Thyroid gland (tissue), 4 donors: ENCODE measurements at places on chromosomes 5 and 9. TPM values are rescaled to one million over a fixed set of nuclear protein-coding genes. Genes with fewer than 3 reads are reported as not detected.

The LCN6 gene
- total RNA-seq: 6.9 TPM

The CA9 gene
- not detected for total RNA-seq

The PFN3 gene
- total RNA-seq: not detected

The PCDHGB5 gene
- total RNA-seq: 21.2 TPM

GRCh38 chr9:4077499-4078102, 222.3 kb downstream of the GLIS3 start:
- H3K4me1 ChIP-seq: peaks cover 14% of the 10 kb centered on the region
- DNase-seq: peak; percentile 83
- no peak overlapping the region for H3K27ac ChIP-seq
- no peaks in the 10 kb centered on the region for H3K36me3 ChIP-seq

GRCh38 chr9:126451316-126451885, 124.8 kb downstream of the MVB12B start:
- H3K36me3 ChIP-seq: no peaks in the 10 kb centered on the region
- no peaks in the 10 kb centered on the region for H3K27me3 ChIP-seq
- no peak for DNase-seq
- no peak overlapping the region for H3K27ac ChIP-seq

DNA sequence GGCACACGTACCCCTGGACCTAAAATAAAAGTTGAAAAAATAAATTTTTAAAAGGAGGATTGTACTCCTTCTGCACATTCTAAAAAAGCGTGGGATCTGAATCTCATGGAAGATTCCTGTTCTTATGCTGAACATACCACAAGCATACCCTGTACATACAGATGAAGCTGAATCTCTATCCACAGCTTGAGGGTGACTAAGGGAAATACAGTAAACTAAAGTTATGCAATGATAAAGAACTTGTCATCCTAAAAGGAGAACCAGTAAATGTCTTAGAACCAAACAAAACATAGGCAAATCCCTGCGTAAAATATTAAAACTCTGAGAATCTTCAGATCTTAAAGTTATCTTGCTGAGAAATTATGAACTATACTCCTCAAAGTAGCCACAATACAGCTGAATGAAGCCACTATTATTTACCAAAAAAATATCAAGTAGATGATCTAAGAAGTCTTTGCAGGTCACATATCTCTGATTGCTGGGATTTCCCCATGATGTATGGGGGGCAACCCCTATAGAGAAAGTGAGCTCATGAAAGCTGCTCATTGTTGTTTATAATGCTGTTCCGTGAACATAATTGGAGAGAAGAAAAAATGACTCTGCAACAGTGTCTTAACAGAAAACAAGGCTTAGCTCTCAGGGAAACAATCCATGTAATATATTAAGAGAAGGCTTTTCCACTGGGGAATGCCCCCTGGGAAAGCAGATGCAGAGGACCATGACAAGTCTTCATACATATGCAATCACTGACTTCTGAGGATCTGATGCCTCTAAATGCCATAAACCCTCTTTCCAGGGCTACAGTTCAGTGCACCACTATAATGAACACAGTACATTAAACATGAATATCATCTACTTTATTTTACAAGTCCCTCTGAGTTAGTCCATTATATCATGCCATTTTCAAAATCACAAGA, 210.1 kb downstream of the EPB41L4A start:
- H3K27me3 ChIP-seq: no peaks in the 10 kb centered on the region
- no peak overlapping the region for H3K27ac ChIP-seq
- H3K36me3 ChIP-seq: no peaks in the 10 kb centered on the region
- no peak for DNase-seq
- no peak overlapping the region for H3K4me3 ChIP-seq
- no peaks in the 10 kb centered on the region for H3K4me1 ChIP-seq

DNA sequence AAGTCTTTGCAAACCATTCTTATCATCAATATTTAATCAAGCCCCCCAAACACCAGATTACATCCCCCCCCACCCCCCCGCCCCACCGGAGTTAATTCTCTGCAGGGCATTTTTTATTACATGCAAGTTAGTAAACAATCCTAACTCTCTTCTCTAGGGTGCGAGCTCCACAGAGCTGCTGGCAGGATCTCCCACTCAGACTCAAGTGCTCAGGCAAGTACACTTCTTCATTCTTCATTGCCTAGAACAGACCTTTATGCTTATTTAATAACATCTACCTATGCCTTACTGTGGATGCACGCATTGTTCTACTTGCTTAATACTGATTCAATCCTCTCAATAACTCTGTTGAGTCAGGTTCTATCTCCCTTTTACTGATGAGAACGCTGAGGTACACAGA, 9.9 kb downstream of the SAXO1 start:
- no peaks in the 10 kb centered on the region for H3K27me3 ChIP-seq
- H3K36me3 ChIP-seq: no peaks in the 10 kb centered on the region
- peaks cover 6% of the 10 kb centered on the region for H3K4me1 ChIP-seq
- peak; percentile 33 for DNase-seq

GRCh38 chr5:172689801-172690200, 48.7 kb downstream of the NEURL1B start:
- H3K27me3 ChIP-seq: no peaks in the 10 kb centered on the region
- H3K27ac ChIP-seq: peak overlapping the region; percentile 30
- peaks cover 8% of the 10 kb centered on the region for H3K4me1 ChIP-seq

GRCh38 chr5:141155540-141156374, 5.9 kb downstream of the PCDHB6 start:
- H3K27me3 ChIP-seq: no peaks in the 10 kb centered on the region
- H3K4me3 ChIP-seq: no peak overlapping the region
- no peak overlapping the region for H3K27ac ChIP-seq
- H3K36me3 ChIP-seq: no peaks in the 10 kb centered on the region
- no peak for DNase-seq

DNA sequence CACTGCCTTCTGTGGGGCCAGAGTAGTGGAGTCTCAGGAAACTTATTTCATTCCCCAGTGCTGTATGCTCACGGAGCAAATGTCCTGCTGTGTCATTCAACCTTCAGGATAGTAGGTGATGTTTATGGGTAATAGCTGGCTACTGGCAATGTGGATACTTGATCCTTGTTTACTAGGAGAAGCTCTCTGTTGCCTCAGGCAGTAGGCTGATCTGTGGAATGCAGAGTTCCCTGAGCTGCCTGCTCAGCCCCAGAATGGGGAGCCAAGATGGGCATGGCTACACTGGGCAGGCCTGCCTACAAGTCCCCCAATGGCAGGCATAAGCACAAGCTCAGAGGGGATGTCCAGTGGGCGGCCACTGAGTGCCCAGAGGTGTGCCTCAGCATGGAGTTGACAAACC, 323.1 kb upstream of the KCNN2 start:
- H3K27ac ChIP-seq: no peak overlapping the region
- no peaks in the 10 kb centered on the region for H3K4me1 ChIP-seq
- DNase-seq: no peak
- no peak overlapping the region for H3K4me3 ChIP-seq
- no peaks in the 10 kb centered on the region for H3K36me3 ChIP-seq

- H3K4me1 ChIP-seq: peaks cover 26% of the 10 kb centered on the region
- no peaks in the 10 kb centered on the region for H3K36me3 ChIP-seq
- H3K27me3 ChIP-seq: no peaks in the 10 kb centered on the region
- no peak overlapping the region for H3K4me3 ChIP-seq
- DNase-seq: no peak
These were observed 146.9 kb downstream of the GOLPH3 start for GRCh38 chr5:32027093-32027716.

DNA sequence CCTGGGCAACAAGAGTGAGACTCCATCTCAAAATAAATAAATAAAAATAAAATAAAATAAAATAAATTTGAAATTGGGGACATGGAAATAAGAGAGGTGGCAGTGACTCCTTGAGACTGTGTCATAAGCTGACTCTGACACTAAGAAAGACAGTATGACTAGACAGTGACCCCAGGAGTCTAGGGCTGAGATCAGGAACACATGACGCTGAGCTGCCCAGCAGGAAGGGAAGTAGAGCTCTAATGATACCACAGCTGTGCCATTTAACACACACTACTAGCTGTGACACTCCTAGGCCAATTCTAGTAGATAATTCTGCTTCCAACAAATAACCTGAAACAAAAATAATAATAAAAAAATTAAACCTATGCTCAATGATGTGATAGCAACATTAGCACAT, 293.0 kb downstream of the SEC61B start:
- H3K4me1 ChIP-seq: no peaks in the 10 kb centered on the region
- H3K27ac ChIP-seq: no peak overlapping the region
- no peak for DNase-seq
- H3K4me3 ChIP-seq: no peak overlapping the region

GRCh38 chr5:90551376-90551775, 7.2 kb upstream of the ADGRV1 start:
- no peak overlapping the region for H3K27ac ChIP-seq
- H3K27me3 ChIP-seq: no peaks in the 10 kb centered on the region
- DNase-seq: no peak
- H3K4me1 ChIP-seq: peaks cover 15% of the 10 kb centered on the region
- H3K4me3 ChIP-seq: no peak overlapping the region

- H3K27me3 ChIP-seq: no peaks in the 10 kb centered on the region
- H3K4me3 ChIP-seq: no peak overlapping the region
- H3K36me3 ChIP-seq: no peaks in the 10 kb centered on the region
- H3K4me1 ChIP-seq: peaks cover 8% of the 10 kb centered on the region
These were observed 29.5 kb downstream of the MAMDC2 start for GRCh38 chr9:70073193-70073592.

GRCh38 chr9:85292261-85292660, 449.5 kb downstream of the AGTPBP1 start:
- no peak for DNase-seq
- no peaks in the 10 kb centered on the region for H3K4me1 ChIP-seq
- no peak overlapping the region for H3K27ac ChIP-seq
- no peaks in the 10 kb centered on the region for H3K27me3 ChIP-seq

DNA sequence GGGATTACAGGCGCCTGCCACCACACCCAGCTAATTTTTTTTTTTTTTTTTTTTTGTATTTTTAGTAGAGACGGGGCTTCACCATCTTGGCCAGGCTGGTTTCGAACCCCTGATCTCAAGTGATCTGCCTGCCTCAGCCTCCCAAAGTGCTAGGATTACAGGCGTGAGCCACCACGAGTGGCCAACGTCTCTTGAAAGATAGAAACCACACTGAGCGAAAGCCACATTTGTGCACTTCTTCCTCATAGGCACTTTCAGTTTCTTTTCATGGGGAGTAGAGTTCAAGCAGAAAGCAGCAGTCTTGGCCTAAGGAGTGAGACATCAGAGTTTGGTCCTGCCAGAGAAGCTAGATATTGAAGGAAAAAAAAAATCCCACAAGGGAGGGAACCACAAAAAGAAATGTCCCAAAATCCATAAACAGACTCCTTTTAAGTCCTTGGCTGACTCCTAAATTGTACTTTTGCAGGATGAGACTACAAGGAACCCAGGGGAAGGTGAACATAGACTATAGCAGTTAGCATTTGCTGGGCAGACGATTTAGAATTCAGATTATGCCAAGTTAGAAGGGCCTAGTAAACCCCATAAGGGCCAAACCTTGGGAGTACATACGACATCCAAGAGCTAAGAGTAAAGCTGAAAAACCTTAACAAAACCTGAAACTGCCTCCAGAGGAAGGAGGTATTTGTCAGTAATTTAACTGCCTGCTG, 43.9 kb upstream of the GLIPR2 start:
- no peak overlapping the region for H3K27ac ChIP-seq
- H3K36me3 ChIP-seq: no peaks in the 10 kb centered on the region
- H3K27me3 ChIP-seq: no peaks in the 10 kb centered on the region
- no peak for DNase-seq

GRCh38 chr9:97368964-97369363, 42.9 kb upstream of the TDRD7 start:
- H3K36me3 ChIP-seq: no peaks in the 10 kb centered on the region
- H3K27me3 ChIP-seq: no peaks in the 10 kb centered on the region
- H3K4me1 ChIP-seq: no peaks in the 10 kb centered on the region
- no peak for DNase-seq
- no peak overlapping the region for H3K27ac ChIP-seq

DNA sequence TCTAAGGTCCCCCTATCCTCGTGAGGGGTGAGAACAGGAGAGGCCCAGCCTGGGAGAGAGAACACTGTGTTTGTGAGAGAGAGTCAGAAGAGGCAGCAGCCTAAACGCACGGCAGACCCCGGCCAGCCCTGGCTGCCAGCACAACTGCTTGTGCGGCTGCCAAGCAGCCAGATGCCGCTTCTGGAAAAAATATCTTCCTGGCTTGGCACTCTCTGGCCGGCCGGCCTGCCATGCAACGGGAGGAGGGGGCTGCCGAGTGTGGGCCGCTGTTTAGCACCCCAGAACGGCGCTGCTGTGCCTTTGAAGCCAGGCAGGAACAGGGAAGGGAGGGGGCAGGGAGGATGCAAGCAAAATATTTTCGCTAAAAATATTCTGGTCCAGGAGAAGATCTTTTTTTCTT, 105.0 kb downstream of the FGF18 start:
- no peak overlapping the region for H3K4me3 ChIP-seq
- no peak overlapping the region for H3K27ac ChIP-seq
- peak; percentile 41 for DNase-seq
- H3K27me3 ChIP-seq: no peaks in the 10 kb centered on the region
- H3K36me3 ChIP-seq: no peaks in the 10 kb centered on the region
- peaks cover 20% of the 10 kb centered on the region for H3K4me1 ChIP-seq

DNA sequence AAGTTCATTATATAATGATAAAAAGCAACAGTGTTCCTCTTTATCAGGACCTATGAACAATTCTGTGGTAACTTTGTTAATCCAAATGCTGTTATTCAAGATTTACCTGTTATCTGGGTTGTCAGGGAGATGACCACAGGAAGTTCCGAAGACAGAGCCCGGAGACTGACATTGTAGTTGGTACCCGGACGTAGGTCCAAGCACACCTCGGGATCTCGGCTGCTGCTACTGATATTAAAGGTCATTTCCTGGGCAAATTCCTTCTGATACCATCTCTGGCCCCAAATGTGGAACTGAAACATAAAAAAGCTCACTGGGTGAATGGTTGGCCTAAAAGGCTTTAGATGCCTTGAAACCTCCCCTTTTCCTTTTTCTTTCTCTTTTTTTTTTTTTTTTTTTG, 96.7 kb downstream of the SUSD1 start:
- H3K27me3 ChIP-seq: no peaks in the 10 kb centered on the region
- DNase-seq: no peak
- H3K4me3 ChIP-seq: no peak overlapping the region
- no peak overlapping the region for H3K27ac ChIP-seq

DNA sequence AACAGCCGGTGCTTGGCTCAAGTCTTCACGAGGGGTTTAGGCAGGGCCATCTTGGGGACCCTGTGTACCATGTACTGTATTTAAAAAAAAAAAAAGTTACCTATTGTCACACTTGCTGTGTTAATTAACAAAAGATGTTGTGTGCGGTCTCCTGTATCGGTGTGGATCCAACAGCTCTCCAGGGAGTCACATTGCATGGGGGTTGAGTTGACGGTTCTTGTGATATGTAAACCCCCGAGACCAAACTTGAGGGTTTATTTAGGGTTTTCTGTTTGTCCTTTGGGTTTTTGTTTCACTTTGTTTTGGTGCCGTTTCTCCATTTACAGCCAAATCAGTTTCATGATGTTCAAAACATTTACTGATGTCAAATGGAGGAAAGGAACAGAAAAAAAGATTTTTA, 22.2 kb downstream of the AMBP start:
- no peaks in the 10 kb centered on the region for H3K36me3 ChIP-seq
- H3K4me1 ChIP-seq: peaks cover 7% of the 10 kb centered on the region
- H3K4me3 ChIP-seq: no peak overlapping the region
- no peak for DNase-seq
- no peak overlapping the region for H3K27ac ChIP-seq

- H3K36me3 ChIP-seq: no peaks in the 10 kb centered on the region
- no peaks in the 10 kb centered on the region for H3K27me3 ChIP-seq
- DNase-seq: no peak
- no peak overlapping the region for H3K27ac ChIP-seq
- peaks cover 7% of the 10 kb centered on the region for H3K4me1 ChIP-seq
These were observed 41.6 kb upstream of the CD180 start for GRCh38 chr5:67238191-67238590.

GRCh38 chr9:38026021-38026809, 42.8 kb downstream of the SHB start:
- no peak overlapping the region for H3K4me3 ChIP-seq
- no peak for DNase-seq
- peaks cover 56% of the 10 kb centered on the region for H3K4me1 ChIP-seq
- H3K27ac ChIP-seq: no peak overlapping the region
- H3K36me3 ChIP-seq: no peaks in the 10 kb centered on the region
